ENCODE measurements at places on chromosomes 1 and 21. TPM values are rescaled to one million over a fixed set of nuclear protein-coding genes. Genes with fewer than 3 reads are reported as not detected.
A peak's percentile ranks its signal among the peaks of the same experiment; 100 is the strongest.

Gene ACTL8
- 0.28 TPM for total RNA-seq

GRCh38 chr1:22925111-22925510 lies 47.6 kb downstream of the LACTBL1 start:
- DNase-seq: peak; percentile 17

DNA sequence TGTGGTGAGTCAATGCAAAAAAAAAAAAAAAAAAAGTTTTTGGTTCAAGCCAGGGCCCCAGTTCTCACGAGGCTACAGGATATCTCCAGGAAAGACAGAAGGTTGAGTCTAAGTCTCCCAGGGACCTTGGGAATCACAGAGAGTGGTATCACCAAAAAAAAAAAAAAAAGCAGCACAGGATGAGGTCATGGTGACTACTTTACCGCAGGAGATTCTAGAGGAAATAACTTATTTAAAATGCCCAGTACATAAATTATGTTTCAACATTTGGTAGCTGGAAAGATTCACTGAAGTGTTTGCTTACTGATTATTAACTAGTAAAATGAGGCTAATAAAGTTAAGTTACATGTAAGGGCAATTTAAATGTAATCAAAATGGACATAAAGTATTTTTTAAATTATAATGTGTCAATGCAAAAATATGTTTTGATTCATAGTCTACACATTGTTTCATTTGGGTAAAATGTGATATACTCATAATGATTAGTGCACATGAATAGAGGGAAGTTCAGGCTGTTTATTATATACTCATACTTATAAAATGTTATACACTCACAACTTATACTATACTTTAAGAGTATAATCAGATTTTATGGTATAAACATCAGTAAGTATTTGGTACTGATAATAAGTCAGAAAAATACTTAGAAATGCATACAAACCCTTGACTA lies 84.1 kb downstream of the PLPPR5 start:
- peak; percentile 77 for DNase-seq

GRCh38 chr1:56196839-56197238 lies 382.5 kb downstream of the PLPP3 start:
- no peak for DNase-seq

GRCh38 chr1:205024679-205025078 lies 18.3 kb upstream of the CNTN2 start:
- DNase-seq: no peak

Gene SH2D2A
- total RNA-seq: 0.28 TPM

Gene VASH2
- total RNA-seq: 0.90 TPM

All from IMR-90 (cell line).